AG04450 (cell line): ENCODE measurements at places on chromosomes 6 and 20.

DNA sequence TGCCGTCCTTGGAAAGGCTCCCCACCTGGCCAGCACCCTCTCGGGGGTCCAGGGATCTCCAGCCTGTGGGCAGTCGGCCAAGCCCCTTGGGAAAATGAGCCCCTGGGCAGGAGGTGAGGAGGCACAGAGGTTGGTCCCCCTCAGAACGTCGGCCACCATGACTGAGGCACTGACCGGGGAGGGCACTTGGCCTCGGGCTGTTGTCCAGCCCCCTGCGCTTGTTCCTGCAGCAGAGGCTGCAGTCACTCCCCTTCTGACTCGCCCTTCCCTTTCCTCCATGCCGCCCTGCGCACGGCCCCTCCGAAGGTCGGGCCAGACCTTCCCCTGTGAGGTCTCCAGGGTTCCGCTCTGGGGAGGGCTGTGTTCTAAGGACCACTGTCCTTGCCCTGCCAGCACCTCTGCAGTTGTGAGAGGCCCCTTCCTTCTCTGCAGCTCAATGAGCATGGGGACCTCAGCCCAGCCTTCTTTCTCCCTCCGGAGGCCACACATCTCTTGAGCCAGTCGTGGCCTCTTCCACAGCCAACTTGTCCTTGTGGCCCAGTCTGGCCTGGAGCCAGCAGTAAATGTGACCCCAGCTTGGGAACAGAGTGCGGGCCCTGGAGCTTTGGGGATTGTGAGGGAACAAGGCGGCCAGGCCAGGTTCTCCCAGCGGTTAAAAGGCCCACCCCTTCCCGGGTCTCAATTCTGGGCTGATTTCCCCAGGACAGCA is 195.5 kb downstream of the DLL1 start:
- no peak for DNase-seq

DNA sequence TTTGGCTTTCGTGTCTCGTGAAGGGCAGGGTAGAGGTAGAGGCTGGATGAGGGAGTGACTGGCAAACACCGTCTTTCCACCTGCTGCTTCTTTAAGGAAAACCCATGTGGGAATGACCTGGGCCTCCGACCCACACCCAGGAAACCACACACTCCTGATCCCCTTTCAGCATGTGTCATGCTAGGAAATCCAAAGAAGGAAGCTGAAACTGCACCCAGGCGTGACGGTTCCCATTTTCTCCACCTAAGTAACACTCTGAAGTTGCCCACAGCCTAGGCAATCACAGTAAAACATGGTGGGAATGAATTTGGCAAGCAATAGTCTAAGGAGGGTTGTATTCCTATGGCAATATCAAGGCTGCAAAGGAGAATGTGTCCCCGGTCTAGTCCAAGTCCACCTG is 538.4 kb upstream of the NOX3 start:
- no peak for DNase-seq

DNA sequence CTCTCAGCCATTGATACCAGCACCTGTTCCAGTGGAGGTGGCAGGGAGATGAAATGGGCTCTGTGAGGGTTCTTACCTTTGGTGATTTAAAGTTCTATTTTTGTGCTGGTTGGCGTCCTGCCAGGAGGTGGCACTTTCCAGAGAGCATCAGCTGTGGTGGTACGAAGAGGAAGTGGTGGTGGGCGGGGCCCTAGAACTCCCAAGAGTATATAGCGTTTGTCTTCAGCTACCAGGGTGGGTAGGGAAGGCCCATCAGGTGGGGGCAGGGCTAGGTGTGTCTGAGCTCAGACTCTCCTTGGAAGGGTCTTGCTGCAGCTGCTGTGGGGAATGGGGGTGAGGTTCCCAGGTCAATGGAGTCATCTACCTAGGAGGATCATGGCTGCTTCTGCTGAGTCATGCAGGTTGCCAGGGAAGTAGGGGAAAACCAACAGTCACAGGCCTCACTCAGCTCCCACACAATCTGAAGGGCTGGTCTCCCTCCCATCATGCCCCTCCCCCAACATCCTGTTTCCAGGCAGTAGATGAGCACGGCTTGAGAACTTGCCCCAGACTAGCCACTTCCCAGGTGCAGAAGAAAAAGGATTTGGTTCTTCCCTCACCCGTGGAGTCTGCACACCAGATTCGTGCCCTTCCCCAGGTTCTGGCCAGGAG is 46.6 kb downstream of the MOXD1 start:
- no peak for DNase-seq

GRCh38 chr6:158854214-158855101 is 35.3 kb upstream of the EZR start:
- no peak for DNase-seq

- no peak for DNase-seq
Observed at GRCh38 chr6:79687759-79688158, 56.6 kb downstream of the SH3BGRL2 start.

GRCh38 chr20:32440758-32441078 is 82.6 kb downstream of the ASXL1 start:
- no peak for DNase-seq

DNA sequence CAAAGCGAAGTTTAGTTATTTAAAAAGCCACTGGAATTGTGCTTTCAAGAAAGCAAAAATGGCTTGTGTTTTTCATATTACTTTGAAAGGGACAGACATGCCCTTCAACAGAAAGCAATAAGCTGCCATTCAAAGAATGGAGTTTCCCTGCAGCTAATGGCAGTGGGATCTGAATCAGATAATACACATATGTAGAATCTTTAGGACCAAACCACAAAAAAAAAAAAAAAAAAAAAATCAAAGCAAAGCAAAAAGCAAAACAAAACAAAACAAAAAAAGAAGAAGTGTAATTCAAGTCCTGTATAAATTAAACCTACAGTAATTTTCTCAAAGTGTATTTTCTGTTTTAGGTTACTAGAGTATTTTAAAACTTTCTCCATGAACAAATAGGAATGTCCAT is 63.6 kb upstream of the ZNF217 start:
- no peak for DNase-seq

GRCh38 chr6:106385530-106385929 is 25.0 kb downstream of the CRYBG1 start:
- DNase-seq, result no peak

DNA sequence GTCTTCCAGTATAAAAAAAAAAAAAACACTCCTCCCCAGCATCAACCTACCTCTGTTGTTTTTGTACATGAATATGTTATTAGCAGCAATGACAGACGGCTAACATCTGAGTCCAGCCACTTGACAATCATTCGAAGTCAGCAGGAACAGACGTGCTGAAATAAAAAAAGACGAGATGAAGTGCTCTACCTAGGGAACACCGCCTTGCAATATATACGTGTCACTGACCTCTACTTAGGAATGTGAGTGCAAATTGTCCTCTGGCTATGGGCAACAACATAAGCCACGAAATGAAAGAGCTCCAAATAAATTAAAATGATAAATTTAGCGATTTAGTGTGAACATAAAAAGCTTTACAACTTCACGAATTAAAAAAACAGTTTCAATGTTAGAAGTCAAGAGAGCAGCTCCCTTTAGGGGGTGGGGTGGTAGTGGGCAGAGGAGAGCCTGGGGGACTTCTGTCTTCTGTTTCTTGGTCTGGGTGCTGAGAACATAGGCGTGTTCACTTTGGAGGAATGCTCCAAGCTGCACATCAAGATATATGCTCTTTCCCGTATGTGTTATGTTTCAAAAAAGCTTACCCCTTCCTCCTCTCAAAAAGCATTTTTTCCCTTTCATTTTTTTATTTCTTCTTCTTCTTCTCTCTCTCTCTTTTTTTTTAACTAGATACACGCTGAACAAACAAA is 23.3 kb downstream of the EDN1 start:
- no peak for DNase-seq

DNA sequence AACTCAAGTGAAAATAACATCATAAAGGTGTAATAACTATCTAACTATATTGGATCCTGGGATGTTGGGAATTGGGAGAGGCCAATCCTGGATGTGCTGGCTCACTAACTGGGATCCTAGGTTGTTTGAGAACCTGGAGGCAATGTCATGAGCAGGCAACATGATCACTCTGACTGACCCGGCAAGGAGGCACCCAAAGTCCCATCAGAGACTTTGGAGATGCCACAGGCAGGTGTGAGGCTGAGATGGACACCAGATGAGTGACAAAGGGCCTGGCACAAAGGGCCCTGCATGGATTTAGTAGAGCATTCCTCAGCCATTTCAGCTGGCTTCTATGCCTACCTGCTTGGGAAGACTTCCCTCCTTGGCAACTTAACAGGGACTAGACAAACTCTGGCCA is 38.4 kb upstream of the MYLIP start:
- no peak for DNase-seq

- DNase-seq, result no peak
Observed at GRCh38 chr6:82686719-82687118, 323.1 kb downstream of the TPBG start.

DNA sequence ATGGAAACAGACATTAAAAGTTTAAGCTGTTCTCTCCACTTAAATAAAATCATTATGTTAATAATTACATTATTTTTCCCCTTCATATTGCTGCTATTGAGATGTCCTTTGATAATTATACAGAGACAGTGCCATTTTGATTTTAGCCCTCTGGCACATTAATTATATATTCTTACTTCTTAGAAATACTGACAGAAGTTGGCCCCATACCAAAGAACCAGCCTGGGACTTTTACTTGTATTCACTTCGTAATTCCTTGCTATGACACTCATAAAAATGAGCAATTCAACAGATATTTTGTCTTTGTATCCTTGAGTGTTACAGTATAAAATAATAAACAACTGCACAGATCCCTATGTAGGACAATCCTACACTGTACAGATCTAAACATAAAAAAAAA is 743.7 kb downstream of the TBC1D32 start:
- DNase-seq, result no peak

- no peak for DNase-seq
Observed at GRCh38 chr20:37359836-37360235, 13.9 kb downstream of the SRC start.

GRCh38 chr20:5835321-5835821 is 85.2 kb downstream of the SHLD1 start:
- no peak for DNase-seq

GRCh38 chr6:90131125-90131524 is 165.5 kb downstream of the BACH2 start:
- no peak for DNase-seq

- no peak for DNase-seq
Observed at GRCh38 chr6:142819603-142820337, 125.2 kb downstream of the HIVEP2 start.

DNA sequence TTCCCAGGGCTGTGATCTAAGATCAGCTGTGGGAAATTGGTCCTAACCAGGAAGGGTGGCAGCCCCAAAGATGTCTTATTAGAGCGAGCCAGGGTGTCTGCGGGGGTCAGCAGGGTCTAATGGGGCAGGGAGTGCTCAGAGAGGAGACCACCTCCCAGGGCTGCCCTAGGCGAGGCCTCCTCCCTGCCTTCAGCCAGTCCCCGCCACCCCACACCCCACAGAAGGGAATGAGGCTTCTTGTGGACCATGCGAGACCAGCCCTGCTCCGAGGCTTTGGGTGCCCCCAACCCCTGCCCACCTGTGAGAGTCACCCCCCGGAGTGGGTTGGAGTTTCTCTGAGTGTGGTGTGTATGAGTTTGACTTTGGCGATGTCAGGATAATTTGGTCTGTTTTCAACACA is 37.8 kb downstream of the SYNJ2 start:
- DNase-seq, result no peak

GRCh38 chr20:12243327-12243726 is 325.6 kb downstream of the BTBD3 start:
- no peak for DNase-seq

- DNase-seq, result peak; percentile 45
Observed at GRCh38 chr20:59948828-59949720, 8.9 kb downstream of the FAM217B start.

GRCh38 chr6:117540670-117541069 is 58.2 kb downstream of the DCBLD1 start:
- DNase-seq, result no peak

GRCh38 chr6:44657206-44657819 is 269.8 kb downstream of the CDC5L start:
- DNase-seq, result no peak

DNA sequence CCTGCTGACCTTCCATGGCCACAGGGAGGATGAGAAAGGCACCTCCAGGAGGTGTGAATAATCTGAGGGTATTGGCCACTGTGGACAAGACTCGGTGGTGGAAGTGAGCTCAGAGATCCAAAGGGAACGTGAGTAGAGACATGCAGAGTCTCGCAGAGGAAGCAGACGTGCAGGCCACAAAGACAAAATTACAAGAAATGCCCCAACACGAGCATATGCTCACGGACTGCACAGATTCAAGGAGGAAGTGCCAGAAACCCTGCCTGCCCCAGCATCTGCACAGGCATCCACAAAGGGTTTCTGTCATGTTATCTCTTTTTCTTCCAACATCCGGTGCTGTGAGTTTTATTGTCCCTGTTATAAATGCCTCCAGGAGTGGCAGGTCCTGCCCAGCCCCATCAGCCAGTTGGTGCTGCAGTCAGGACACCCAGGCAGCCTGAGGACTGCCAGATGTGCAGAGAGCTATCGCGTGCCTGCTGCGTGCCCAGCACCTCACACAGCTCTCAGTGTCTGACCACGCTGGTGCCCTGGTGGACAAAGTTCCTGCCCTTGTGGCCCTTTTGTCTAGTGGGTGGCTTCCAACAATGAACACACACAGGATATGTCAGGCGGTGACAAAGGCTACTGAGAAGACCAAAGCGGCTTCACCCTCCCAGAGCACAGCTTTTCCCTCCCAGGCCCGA is 34.0 kb upstream of the FANCE start:
- DNase-seq, result no peak
